ENCODE measurements at places on chromosomes 13 and 19.

DNA sequence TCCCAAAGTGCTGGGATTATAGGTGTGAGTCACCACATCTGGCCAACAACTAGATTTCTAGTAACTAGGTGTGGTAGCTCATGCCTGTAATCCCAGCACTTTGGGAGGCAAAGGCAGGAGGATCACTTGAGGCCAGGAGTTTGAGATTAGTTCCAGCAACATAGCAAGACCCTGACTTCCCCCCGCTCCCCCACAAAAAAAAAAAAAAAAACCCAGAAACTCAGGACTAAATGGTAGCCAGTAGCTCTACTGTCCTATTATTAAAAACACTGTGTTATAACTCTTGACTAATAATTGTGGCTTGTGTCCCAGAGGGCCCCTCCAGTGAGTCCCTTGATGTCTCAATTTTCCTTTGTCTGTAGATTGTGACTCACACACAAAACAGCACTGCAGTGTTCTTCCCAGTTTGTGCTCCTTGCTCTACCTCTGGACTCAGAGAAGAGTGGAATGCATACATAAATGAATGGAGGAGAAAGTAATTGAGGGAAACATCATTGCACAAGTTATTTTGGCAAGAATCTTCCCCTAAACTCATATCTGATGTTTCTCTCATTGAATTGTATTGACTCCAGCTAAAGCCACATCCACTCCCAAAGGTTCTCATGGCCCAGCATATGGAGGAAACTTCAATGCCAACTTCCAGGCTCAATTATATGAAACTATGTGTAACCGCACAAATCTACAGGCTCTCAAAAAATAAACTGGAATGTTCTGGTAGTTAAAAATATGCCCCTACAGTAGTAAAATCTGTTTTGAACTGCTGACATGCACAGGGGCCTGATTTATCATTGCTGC lies 8.8 kb downstream of the TPT1 start:
- DNase-seq = peak; percentile 17

- no peak for DNase-seq
These were observed 5.4 kb upstream of the LGALS7 start for GRCh38 chr19:38778733-38779132.

DNA sequence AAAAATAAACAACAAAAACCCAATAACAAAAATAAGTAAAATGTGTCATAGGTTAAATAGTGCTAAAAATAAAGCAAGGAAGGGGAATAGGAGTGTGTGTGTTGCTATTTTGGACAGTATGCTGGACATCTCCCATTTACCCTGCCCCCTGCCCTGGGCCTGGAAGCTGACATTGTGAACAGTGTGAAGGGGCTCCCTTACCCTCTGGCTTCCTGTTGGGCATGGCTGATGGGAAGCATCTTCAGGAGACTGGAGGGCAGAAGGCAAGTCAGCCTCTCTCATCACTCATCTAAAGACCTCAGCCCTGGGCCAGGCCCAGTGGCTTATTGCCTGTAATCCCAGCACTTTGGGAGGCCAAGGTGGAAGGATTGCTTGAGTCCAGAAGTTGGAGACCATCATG lies 26.7 kb downstream of the KCTD15 start:
- DNase-seq = no peak

- no peak for DNase-seq
These were observed 3.5 kb downstream of the USP12 start for GRCh38 chr13:27168086-27168485.

GRCh38 chr19:32020538-32020937 lies 324.9 kb upstream of the ZNF507 start:
- no peak for DNase-seq

DNA sequence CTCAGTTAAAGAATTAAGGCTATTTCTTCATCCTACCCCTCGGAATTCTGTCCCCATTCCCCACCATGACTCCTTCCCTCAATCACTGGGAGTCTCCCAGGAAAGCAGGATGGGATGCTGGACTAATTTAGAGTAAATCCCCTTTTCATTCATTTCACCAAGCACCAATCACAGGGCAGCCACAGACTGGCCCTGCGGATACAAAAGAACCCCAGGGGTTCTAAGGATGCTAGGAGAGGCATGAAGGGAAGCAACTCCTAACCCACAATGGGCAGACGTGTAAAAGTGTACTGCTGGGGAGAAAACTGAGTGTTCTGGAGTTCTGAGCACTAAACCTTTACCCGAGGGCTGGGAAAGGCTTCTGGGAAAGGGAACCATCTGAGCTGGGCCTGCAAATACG lies 3.0 kb downstream of the PEPD start:
- DNase-seq = no peak

DNA sequence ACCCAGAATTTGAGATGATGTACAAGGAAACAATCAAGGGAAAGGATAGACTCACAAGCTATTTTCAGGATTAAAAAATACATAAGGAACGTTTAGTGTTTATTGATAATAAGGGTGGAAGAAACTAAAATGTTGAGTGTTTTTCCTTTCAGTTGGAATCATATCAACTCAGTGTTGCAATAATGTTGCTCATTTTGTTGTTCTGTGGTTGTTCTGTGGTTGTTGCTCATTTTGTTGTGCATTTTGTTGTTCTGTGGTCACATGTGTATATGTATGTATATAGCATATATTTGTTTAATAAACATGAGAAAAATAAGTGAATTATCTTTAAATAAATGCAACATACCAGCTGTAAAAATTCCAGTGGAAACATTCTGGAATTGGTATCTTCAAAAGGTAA lies 262.4 kb upstream of the SPRY2 start:
- no peak for DNase-seq

- DNase-seq = no peak
These were observed 11.8 kb downstream of the CCDC97 start for GRCh38 chr19:41321600-41322270.

GRCh38 chr19:3071768-3072167 lies 9.5 kb upstream of the TLE5 start:
- DNase-seq = no peak

DNA sequence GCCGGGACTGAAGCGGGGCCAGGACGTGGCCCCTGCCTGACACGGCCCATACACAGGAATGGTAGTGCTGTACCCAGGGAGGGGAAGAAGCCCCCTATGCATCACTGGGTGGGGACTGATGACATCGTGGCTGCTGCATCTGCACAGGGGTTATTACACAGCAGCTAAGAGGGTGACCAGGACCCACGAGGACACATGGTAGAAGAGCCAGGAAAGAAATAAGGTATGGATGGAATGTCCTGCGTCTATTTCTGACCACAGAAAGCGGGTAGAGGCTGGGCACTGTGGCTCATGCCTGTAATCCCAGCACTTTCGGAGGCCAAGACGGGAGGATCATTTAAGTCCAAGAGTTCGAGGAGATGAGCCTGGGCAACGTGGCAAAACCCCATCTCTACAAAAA lies 24.1 kb downstream of the DCAF15 start:
- DNase-seq = no peak

DNA sequence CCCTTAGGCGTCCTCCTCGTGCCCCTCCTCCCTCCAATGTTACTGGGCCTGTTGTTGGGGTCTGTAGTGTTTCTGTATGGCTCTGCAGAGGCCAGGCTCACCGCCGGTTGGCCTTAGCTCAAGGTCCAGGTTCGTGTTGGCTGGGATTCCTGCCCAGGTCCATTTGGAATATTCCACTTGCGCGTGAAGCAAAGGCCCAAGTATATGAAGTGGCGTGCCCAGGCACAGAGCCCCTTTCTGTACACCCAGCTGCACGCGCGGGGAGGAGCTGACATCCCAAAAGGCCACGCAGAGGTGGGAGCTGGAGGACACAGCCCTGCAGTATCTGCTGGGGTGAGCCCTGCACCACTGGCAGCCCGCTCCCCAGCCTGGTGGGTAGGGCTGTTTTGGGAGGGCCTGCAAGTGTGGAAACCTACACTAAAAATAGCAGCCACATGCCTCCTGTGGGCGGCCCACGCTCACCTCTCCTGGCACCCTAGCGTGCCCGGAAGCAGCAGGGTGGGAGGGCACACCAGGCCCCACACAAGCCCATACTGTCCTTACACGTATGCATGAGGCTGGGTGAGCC lies 30.2 kb downstream of the CRTC1 start:
- no peak for DNase-seq

DNA sequence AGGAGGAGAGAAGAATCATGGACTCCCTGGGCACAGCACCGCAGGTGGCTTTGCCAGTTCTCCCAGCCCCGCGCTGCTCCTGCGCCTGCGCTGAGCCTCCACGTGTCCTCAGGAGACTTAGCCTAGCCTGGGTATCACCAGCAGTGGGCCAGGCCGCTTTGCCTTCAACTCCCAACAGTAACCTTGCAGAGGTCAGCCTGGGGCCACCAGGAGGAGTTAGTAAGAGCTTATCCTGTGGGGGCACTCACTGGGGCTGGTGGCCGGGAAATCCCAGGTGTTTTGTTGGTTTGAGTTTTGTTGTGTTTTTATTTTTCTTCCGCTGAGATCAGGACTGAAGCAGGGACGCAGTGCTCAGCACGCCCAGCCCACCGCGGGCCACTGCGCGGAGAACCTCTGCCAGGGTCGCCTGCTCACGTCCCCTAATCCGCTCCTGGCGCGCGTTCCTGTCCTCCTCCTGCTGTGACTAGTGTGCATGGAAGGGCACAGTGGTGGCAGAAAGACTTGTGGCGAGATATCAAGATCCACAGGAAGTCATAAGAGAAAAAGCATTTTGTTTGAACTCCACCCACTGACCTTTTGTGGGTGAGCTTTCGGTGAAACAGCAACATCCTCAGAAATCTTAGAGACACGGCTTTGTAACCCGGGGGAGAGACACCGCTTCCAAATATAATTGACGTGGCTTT lies 207.4 kb upstream of the RFC3 start:
- peak; percentile 82 for DNase-seq

- DNase-seq = peak; percentile 18
These were observed 25.5 kb upstream of the MCF2L start for GRCh38 chr13:112943309-112944125.

- no peak for DNase-seq
These were observed 21.7 kb downstream of the PRKCSH start for GRCh38 chr19:11457115-11457514.
